AG04449 (cell line): ENCODE measurements at places on chromosomes 5 and 9.

DNA sequence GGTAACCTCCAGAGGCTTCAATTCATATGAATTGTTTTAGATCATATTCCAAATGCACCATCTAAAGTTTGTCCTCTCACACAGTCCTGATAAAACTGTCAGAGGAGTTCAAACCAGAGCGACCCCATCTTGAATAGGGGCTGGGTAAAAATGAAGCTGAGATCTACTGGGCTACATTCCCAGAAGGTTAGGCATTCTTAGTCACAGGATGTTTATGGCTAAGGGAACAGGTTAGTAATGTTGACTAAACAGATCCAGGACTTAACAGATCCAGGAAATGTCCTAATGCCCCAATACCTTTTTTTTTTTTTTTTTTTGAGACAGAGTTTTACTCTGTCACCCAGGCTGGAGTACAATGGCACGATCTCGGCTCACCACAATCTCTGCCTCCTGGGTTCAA lies 192.6 kb upstream of the PRDM9 start:
- DNase-seq: no peak

GRCh38 chr9:73531658-73532057 lies 380.0 kb downstream of the ANXA1 start:
- no peak for DNase-seq

- no peak for DNase-seq
These were observed 2177.9 kb upstream of the C9orf72 start for GRCh38 chr9:29751226-29751625.

GRCh38 chr5:94853120-94853519 lies 234.7 kb downstream of the SLF1 start:
- no peak for DNase-seq

GRCh38 chr9:89721176-89721700 lies 116.4 kb downstream of the GADD45G start:
- no peak for DNase-seq

DNA sequence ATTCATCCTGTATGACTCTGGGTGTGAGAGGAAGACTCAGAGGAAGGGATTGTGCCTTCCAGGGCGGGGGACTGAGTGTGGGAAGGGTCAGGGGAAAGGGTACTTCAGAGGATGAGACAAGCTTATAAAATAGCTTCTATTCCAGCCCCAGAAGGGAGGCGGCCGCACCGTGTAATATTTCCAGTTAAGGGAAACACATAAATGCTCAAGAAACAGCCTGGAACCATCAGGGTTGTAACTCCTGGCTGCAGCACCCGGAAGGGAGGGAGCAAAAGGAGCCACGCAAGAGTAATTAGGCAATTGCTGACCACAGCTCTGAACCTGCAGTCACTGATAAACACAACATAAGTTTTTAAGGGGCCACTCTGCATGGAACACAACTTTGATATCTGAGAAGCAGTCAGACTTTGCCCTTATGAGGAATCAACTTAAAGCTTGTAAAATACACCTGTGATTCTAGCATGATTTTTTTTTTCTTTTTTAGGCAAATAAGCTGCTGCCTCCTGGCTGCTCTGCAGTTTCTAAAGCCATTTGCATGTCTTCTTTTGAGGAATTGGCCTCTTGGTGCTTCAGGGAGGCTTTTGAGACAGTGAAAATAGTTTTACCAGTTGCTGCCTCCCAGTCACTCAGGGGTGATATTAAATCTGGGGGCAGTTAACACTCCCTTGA lies 382.7 kb downstream of the ENC1 start:
- DNase-seq: no peak

- DNase-seq: no peak
These were observed 132.9 kb downstream of the RNF180 start for GRCh38 chr5:64298586-64298985.

DNA sequence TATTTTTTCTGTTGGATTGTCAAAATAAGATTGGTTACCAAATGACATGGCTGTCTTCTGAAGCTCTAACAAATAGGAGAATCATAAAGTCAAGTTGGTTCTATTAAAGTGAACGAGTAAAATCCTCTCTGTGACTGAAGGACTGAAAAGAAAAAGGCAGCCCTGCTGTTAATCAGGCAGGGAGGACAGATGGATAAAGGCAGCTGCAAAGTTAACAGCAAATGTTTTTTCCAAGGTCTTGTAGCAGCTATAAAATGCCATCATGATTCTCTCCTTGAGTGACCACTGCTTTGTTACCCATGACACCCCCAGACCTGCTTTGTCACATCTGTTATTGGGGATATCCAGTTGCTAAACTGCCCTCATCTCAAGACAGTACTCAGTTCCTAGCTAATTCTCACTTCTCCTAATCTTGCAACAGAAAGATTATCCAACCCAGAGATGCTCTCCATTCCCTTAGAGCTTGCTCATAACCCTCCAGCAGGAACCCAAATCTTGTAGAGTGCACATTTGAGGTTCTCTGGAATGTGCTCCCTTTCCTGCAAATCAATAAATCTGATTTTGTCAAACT lies 89.7 kb upstream of the PARP8 start:
- no peak for DNase-seq

- DNase-seq: no peak
These were observed 10.0 kb downstream of the CRB2 start for GRCh38 chr9:123365881-123366528.

- no peak for DNase-seq
These were observed 33.7 kb upstream of the ITGA1 start for GRCh38 chr5:52754051-52754450.

DNA sequence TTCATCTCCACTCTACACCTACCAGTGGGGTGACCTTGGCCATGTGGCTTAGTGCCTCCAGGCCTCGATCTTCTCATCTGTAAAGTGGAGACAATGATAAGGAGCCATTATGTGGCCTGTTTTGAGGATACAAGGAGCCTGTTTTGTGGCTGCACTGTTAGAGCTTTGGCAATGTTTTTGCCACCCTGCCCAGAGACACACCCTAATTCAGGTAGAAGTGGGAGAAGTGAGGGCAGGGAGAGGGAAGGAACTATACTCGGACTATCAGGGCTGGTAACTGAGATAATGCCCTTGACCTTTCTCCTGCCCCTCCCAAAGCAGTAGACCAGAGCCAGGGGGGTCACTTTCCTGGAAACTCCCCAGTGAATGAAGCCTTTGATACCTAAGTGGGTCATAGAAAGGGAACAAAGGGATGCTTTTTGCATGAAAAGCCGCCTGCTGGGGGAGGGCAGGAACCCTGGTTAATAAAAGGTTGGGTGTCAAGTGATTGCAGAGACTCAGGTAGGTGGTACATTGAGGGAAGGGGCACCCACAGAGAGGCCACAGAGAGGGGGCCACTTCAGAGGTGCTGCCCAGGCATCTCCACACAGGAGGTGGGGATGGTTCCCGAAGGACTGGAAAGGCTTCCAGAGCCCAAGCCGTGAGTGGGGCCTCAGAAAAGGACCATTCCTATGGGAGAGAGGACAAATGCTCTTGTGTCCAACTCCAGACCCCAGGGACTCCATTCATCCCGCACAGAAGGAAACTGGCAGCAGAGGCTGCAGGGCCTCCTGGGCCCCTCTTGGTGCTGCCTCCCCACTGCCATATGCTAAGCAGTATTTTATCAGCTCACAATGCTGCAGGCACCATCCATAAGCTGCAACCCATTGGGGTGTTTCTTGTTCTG lies 42.3 kb upstream of the VDAC1 start:
- DNase-seq: no peak

- no peak for DNase-seq
These were observed 50.2 kb upstream of the NR3C1 start for GRCh38 chr5:143453720-143454119.

DNA sequence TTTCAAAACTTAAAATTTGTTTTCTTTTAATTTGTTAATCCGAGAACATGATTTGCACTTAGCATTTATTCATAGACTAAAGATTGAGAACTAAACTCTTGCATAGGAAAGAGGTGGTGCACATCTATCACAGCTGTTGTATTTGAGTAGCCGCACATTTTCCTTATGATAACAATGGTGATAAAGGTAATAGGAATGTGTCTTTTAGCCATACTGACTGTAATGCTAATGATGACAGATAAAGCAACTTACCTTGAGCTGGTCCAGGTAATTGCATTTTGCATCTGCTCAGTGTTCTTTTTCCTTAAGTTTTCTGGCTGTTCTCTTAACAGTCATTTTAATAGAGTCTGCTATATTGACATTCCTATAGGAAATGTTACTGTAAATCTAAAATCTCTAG lies 19.0 kb downstream of the PHAX start:
- no peak for DNase-seq

DNA sequence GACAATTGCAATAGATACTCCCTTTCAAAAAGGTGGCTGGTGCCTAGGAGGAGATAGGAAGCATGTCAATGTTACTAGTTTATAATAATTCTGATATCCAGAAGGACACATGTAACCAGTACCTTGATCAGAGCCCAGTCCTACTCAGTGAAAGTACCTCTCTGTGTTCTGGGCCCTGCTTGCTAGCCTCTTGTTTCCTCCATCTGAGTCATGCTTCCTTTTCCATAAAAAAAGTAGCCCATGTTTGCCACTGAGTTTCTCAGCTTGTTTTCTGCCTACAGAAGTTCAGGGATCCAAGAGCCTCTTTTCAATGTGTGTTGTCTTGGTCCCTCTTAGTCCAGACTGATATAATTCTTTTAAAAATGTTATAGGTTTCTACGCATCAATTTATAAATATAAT lies 149.0 kb downstream of the SSBP2 start:
- DNase-seq: no peak

GRCh38 chr5:175015028-175015685 lies 290.8 kb downstream of the MSX2 start:
- DNase-seq: no peak

DNA sequence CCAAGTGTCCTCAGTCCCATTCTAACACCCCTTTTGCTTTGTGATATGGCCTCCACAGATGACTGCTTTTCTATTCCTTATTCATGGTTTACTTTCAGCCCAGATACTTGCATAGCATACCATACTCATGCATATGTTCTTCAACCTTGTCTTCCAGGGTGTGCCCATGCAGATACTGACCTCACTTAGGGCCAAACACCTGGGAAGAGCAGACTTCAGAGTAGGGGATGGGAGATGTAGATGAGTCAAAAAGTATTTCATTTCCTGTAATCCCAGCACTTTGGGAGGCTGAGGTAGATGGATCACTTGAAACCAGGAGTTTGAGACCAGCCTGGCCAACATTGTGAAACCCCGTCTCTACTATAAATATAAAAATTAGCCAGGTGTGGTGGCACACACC lies 58.3 kb downstream of the NRG2 start:
- no peak for DNase-seq

DNA sequence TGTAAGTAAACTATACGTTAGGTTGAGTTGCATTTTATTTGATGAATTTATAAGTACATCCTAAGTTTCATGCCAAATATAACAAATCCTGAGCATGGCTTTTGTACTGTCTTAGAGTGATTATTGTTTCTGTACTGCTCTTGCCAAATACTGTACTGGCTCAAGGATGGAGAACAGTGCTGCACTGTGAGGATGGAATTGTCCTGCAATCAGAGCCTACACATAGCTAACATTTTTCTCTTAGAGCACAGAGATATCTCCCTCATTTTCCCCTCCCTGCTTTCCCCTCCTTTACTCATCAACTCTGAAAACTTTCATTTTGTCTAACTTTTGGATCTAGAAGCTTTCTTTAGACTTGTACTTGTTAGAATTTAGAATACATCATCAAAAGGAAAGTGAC lies 28.3 kb downstream of the LRRC70 start:
- DNase-seq: peak; percentile 23

DNA sequence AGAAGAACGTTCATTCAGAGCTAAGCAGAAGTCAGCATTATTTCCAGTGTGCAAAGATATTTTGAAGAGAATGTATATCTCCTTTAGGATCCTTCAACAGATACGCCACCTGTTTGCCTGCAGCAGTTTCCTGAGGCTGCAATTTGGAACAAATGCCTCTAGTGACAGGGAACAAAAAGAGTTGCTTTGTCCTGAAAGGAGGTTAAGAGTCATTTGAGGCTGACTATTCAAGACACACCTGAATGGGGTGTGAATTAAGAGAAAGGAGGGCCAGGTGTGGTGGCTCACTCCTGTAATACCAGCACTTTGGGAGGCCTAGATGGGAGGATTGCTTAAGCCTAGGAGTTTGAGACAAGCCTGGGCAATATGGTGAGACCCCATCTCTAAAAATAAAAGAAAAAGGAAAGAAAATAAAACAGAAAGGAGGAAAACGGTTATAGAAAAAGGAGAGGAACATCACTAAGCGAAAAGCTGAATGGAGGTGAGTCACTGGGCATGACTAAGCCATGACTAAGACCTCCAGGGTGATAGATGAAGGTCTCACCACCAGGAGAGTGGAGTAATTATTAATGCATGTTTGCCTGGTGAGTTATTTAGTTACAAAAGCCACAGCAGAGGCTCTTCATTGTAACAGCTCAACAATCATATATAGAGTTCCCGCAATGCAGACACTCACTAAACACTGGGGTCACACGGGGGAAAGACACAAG lies 255.2 kb upstream of the TNC start:
- DNase-seq: peak; percentile 90

- DNase-seq: no peak
These were observed 1.6 kb downstream of the WWC1 start for GRCh38 chr5:168292786-168293696.

DNA sequence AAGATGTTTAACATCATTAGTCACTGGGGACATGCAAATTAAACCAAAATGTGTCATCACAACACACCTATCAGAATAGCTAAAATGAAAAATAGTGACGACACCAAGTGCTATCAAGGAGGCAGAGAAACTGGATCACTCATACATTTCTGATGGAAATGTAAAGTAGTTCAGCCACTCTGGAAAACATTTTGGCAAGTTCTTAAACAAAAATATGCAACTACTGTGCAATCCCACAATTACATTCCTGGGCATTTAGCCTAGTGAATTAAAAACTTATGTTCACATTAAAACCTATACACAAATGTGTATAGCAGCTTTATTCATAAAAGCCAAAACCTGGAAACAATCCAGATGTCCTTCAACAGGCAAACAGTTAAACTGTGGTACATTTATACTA lies 53.1 kb downstream of the SVEP1 start:
- DNase-seq: peak; percentile 59

DNA sequence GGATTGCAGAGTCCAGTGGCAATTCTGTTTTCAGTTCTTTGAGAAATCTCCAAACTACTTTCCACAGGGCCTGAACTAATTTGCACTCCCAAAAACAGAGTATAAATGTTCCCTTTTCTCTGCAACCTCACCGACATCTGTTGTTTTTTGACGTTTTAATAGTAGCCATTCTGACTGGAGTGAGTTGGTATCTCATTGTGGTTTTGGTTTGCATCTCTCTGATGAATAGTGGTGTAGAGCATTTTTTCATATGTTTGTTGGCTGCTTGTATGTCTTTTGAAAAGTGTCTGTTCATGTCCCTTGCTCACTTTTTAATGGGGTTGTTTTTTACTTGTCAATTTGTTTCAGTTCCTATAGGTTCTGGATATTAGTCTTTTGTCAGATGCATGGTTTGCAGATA lies 72.6 kb downstream of the PALM2AKAP2 start:
- no peak for DNase-seq

DNA sequence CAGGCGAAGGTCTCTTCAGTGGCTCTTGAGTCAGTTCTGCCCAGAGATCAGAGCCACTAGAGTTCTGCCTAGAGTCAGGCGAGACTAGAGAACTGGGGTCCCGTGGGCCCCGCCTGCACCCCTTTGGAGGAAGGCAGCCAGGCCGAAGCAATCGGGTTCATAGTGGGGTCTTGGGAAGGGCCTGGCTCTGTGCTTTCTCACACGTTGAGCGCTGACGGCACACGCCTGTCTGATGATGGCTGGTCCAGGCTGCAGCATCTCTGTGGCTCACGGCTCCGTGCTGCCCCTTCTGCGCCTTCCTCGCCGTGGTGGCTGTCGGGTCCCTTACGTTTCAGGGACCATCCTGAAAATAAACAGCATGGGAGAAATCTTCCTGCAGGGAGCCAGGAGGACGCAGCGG lies 78.3 kb upstream of the RNU6ATAC start:
- DNase-seq: no peak
